ENCODE measurements at places on chromosomes 4 and X. TPM values are rescaled to one million over a fixed set of nuclear protein-coding genes. Genes with fewer than 3 reads are reported as not detected.

The NPFFR2 gene
- polyA plus RNA-seq = not detected

The PRRG3 gene
- polyA plus RNA-seq = 37.6 TPM

The XAGE1A gene
- not detected for polyA plus RNA-seq

DNA sequence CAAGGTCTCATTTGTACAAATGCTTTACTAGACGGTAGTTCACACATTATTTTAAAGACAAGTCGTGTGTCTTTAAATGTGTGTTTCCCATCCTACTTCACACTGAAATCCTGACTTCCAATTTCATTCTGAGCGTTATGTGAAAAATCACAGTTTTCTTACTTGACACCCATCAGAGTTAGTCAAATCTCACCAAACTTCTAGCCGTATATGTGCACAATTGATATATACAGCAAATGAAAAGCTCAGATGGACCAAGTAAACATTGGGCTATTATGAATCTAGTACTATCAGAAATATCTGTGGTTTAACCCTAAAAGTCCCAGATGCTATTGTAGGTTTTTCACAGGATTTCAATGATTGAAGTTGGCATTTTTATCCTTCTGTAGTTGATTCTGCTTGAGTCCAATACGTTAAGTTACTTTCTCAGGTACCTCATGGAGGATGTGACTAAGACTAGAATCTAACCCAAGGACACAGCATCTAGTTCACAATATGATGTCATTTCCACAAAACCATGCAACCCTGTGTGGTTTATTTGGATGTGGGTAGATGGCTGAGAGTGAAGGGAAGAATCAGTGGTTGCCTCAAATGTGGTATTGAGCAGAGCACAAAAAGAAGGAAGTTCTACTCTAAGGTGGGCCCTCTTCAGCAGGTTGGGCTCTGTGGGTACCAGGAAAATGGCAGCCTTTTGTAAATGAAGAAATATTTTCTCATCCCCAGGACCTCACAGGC lies 22.1 kb upstream of the TRIM60 start:
- no peak for DNase-seq

DNA sequence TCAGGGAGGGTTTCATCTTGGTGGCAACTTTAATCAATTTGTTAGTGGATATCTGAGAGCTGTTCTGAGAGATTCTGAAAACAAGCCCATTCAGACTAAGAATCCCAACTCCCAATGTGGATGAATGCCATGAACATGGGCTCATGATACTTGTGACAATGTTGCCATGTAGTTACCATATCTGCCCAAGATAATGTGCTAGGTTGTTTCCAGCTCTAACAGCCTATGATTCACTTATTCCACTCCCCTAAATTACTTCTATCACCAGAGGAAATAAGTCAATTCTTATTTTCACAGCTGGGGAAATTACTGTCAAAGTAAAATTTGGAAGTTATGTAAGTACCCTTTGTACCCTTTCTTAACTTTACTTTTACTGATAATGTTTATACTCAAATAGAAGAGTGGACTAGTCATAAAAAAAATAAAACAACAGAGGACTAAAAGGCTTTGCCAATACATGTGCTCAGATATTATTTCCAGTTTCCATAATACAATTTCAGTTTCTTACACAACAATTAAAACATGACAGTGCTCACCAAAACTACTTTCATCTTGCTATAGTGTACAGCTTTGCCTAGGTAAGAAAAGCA lies 1101.7 kb upstream of the INTU start:
- DNase-seq = no peak

- no peak for DNase-seq
Measured at GRCh38 chr4:113449410-113449974, 312.0 kb downstream of the CAMK2D start.

GRCh38 chrX:72046447-72046846 lies 85.3 kb downstream of the RTL5 start:
- no peak for DNase-seq

GRCh38 chr4:121658125-121658524 lies 38.7 kb downstream of the ANXA5 start:
- no peak for DNase-seq

- DNase-seq = no peak
Measured at GRCh38 chrX:65667157-65667502, 324 bp upstream of the MSN start.

Data from hindlimb muscle (tissue), 1 donor.